ENCODE measurements at places on chromosomes 2 and 18.

DNA sequence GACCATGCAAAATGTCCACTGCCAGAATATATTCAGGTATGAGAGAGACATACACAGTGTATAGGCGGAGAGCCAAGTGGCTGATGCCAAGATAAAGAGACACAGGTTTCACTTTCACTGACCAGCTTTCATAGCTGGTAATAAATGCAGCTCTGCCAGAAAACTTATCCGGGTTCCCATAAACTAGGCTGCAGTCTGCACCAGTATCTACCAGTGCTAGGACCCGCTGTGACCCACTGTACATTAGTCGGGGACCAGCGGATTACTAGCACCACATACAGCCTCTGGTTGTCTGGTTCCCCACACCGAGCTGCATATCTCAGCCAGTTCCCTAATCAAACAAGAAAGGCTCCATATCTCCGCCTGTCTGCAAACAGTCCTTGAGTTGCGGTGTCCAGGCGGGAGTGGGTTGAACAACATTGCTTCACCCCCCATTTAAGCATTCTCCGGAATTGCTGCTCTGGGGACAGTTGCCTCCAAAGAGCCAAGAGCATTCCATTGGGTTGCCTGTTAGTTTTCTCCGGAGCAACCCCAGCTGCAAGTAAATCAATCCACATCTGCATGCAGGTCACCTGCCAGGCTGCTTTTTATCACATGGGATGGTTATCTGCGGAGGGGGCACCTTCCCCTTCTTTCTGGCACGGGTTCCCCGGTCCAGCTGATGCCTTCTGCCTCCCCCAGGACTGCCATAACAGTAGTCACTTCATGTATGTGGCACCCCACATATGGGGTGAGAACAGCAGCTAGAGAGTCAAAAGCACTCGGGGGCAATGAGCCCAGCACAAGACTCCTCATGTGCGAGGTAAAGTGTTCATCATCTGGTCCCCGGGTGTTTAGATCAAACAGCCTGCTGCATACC lies 18.0 kb upstream of the KLHL23 start:
- no peak for DNase-seq

DNA sequence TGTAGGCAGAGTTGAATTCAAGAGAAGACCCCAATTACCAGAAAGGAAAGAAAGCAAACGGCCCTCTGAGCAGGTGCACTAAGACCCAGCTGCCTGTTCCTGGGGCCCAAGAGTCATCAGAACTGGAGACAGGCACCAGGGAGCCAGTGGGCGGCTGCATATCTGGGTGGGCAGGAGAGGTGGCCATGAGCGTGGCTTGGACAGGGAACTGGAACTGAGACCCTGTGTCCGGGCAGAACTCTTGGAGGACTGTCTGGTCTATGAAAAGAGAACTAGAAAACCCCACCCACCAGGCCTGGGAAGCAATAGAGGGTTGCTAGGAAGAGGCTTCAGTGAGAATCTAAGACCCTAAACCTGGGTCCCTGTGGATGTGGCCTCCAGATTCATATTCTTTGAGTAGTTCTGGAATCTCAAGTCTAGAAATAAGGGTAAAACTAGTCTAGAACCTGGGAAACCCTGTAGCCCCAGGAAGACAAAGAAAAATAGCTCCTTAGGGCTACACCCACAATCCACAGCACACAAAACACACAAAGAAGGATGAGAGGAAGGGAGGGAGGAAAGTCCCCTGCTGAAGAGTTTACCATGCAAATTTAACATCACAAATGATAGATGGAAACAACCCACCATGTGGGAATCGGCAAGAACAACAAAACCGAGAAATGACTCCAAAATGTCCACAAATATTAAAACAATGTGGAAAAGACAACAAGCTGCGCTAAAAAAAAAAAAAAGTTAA lies 147.0 kb downstream of the HDAC4 start:
- no peak for DNase-seq

GRCh38 chr18:79740521-79741361 lies 57.0 kb upstream of the KCNG2 start:
- DNase-seq: no peak

- no peak for DNase-seq
Measured at GRCh38 chr2:32940316-32940997, 6.3 kb upstream of the LTBP1 start.

DNA sequence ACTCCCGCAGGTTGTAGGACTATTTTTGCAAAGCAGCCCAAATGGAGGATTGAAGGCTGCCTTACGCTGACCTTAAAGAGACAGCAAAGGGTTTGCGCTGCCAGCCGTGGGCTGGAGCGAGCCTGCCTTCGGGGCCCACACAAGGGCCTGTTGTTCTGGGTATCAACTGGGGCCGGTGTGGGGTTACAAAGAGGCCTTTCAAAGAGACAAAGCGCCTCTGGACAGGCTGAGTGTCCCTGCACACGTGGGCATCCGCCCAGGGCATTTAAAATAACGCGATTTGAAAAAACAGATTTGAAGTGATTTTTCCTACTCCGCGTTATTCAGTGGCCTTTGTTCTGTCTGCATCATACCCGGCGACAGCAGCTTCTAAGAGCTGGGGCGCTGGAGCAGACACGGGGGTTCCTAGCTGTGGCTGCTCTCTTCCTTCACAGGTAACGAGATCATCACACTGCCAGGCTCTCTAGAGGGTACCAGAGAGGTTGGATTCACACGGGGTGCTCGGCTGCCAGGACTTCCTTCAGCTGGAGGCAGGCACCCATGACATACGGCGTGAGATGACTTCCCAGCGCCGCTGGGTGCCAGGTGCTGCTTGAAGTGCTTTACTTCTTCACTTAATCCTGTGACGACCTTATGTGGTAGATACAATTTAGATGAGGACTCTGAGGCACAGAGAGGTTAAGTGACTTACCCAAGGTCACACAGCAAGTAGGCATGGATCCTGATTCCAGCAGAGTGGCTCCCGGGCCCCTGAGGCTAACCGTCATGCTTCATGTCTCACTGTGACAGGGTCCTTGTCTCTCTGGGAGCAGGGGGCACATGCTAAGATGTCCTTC lies 32.2 kb downstream of the MAL start:
- no peak for DNase-seq

GRCh38 chr2:128727914-128728313 lies 409.2 kb upstream of the HS6ST1 start:
- DNase-seq: peak; percentile 53

DNA sequence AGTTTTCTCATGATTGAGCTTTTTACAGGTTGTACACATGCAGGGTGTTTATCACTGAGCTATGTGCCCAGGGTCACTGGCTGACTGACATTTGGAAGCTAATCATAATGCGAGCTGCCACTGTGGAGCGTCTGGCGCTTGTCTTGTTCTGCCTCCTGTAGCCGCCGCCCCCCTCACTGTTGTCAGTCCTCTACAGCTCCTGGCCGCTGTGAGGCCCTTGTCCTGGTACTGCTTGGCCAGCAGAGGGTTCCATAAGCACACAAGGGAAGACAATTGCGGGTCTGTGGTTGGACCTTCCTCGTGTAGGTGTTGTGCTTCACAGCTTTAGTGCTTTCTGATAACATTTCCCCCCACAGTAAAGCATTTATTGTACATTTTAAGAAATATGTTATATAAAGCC lies 105.6 kb upstream of the LDLRAD4 start:
- no peak for DNase-seq

DNA sequence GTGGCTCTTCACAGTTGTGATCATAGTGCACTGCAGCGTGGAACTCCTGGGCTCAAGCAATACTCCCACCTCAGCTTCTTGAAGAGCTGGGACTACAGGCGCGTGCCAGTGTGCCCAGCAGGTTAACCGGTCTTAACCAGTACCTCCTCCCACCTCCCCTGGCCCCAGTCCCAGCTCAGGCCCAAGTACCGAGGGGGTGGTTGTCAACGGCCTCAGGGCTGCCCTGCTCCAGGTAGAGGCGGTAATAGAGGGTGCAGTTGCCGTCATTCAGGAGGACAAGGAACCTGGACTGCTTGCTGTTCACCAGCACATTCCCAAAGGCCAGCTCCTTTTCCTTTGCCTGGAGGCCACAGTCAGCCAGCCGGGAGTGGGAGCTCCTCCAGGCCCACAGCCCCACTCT lies 19.7 kb downstream of the CFAP65 start:
- no peak for DNase-seq

DNA sequence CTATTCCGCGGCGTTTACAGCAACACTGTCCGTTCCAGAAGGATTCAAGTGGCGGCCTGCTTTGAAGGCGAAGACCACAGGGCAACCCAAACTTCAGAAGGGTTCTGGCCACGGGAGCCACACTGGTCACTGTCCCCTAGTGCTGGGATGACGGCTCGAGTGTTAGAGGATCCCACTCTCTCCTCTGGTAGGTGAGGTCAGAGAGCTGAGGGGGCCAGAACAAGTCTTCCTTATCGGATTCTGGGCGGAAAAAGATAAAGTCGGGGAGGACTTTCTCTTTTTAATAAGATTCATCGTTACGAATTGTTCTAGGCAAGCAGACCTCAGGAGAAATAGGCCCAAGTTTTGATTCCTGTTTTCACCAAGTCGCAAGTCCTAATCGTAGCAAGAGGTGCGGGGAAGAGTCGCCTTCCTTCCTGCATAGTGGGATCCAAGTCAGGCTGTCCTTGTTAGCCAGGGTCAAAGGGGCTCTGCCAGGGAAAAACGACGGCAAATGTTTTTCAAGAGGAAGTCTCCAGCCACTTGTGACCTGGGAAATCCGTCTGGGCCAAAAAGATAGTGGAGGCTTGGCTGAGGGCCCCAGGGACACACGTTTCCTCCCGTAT lies 864 bp upstream of the MYL12A start:
- no peak for DNase-seq

GRCh38 chr18:62634979-62635630 lies 80.2 kb upstream of the PHLPP1 start:
- peak; percentile 34 for DNase-seq

DNA sequence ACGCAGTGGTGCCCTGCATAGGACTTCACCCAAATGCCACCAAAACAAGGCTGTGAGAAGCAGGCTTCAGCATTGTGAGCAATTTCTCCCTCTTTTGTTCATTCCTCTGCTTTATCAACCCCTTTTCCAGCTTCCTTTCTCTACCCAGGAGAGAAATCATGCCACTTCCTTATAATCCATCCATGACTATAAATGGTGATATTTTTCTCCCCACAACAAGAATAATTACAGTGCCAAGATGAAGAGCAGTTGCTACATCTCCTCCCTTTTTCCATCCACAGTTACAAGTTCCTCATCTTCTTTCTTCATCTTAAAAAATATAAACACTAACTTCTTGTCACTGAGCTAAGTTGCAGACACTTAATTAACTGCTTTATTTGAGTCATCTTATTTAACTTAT lies 167.2 kb downstream of the ANTXR1 start:
- DNase-seq: no peak

GRCh38 chr2:27573452-27573851 lies 9.4 kb upstream of the ZNF512 start:
- DNase-seq: no peak

- DNase-seq: no peak
Measured at GRCh38 chr2:151905963-151906632, 77.9 kb upstream of the ARL5A start.

- no peak for DNase-seq
Measured at GRCh38 chr2:176682278-176682677, 413.0 kb downstream of the MTX2 start.

DNA sequence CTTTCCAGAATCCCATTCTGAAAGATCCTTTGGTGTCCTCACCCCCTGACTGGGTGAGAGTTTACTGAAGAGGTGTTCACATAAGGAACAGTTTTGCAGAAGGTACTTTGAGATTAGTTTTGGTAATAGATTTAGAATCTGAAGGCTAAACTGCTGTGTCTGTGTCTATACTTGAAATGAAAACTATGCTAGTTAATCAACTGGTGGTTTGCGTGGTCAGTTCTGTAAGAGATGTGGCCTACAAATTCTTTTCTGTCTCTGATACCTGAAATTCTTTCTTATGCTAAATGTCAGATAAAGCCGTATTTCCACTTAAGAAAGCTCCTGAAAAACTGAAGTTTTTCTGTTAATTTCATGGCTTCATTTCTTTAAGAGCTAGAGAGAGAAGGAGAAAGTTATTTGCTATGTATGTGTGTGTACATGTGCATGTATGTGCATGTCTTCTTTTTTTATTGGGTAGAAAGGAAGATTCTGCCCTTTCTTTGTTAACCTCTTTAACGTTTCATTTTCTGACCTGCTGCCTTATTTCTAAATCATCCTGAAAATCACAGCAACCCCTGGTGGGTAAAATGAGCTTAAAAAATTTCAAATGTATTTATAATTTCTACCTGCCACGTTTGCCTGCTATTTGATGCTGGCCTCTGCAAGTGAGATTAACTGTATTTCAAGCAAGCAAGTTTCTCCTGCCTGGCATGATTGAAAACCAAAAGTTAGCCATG lies 552.0 kb upstream of the NRP2 start:
- DNase-seq: no peak

DNA sequence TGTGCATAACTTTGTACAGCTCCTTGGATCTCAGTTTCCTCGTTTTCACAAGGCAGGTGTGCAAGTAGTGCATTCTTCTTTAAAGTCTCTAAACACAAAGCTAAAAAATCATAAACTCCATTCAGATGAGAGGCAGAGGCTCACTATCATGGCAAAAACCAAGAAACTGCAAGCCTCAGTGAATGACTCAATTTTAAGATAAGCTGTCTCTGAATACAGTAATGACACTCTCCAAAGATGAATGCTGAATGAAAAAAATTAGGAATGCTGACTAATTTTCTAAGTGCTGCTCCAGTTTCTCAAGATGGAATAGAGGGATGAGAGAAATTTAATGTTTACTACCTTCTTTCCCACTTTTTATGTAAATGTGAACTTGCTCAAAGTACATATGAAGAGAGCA lies 17.2 kb downstream of the B4GALT6 start:
- no peak for DNase-seq

DNA sequence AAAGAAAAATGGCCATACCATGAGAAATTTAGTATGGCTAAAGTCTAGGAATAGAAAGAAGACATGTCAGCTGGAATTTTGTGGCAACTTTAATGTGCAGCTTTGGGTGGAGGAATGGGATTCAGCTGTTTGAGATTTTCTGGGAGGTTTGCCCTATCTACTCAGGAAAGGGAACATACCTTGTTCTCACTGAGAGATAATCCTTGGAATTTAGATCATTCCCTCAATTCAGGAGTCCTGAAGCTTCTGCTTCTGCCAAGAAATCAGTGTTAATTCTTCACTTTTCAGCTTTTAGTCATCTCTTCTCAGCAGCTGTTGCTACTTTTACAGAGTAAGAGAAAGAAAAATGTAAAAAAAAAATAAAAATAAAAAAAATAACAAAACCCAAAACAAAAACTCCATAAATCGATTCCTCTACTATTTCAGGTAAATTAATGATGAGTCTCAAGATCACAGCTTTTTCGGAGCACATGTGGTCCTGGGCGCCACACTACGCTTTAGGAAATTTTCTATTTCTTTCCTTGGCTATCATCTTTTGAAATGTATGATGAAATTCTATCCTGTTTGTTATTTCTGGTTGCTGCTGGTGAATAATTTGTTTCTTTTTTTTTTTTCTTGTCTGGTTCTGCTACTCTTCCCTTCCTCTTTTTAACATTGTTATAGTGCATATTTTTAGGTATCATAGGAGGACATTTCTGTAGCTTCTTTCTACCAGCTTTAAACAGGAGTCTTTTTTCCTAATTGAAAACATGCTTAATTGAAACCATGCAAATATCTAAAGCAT lies 18.9 kb upstream of the BAZ2B start:
- DNase-seq: no peak

DNA sequence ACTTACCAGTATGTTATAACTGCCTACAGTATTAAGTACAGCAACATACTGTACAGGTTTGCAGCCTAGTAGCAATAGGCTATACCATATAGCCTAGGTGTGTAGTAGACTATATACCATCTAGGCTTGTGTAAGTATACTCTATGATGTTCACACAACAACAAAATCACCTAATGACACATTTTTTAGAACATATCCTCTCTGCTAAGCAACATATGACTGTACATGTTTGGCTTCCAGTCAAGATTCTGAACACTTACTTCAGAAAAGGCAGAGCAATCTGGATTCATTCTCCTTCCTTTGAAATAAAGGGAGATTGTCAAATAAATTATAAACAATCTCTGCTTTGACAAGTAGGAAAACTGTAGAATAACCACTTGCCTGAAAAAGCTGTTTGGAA lies 81.8 kb downstream of the EXOC6B start:
- DNase-seq: no peak
